ENCODE measurements at places on chromosomes 4 and X.
A peak's percentile ranks its signal among the peaks of the same experiment; 100 is the strongest.

GRCh38 chr4:33054161-33054560 lies 2334.0 kb downstream of the PCDH7 start:
- no peak for DNase-seq

DNA sequence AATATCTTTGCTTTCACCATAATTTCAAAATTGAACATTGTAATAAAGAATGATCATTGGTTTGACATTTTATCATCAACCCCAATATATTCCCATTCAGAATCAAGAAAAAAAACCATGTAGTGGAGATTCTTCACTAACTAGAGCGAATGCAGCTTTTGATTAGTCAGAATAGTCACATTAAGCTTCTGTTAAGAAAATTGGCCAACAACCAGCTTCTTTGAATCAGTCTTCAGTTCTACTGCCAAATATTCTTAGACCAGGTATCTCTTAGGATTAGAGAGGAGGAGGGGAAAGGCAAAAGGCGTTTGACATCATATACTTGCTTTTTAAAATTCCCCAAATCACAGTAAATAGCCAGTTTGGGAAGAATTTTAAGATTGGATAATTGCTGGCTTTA lies 22.2 kb upstream of the TBC1D8B start:
- no peak for DNase-seq

GRCh38 chrX:19331831-19332230 lies 11.9 kb upstream of the PDHA1 start:
- no peak for DNase-seq

DNA sequence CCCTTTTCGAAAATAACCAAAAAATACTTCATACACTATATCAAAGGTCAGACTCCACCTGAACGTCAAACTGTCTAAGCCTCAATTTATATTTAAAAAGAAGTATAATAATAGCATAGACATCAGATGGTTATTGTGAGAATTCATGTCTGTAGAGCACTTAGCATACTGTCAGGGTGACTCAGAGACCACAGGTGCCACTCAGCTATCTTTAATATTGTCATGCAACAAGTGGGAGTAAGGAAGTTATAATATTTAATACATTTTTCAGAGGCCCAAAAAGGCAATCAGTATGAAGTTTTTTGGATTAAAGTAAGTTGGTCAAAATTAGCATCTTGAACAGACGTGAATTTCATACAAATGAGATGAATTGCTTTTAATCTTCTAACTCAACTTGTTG lies 93.3 kb downstream of the PHOX2B start:
- DNase-seq: no peak

GRCh38 chr4:147139455-147140198 lies 194.0 kb upstream of the TTC29 start:
- no peak for DNase-seq

DNA sequence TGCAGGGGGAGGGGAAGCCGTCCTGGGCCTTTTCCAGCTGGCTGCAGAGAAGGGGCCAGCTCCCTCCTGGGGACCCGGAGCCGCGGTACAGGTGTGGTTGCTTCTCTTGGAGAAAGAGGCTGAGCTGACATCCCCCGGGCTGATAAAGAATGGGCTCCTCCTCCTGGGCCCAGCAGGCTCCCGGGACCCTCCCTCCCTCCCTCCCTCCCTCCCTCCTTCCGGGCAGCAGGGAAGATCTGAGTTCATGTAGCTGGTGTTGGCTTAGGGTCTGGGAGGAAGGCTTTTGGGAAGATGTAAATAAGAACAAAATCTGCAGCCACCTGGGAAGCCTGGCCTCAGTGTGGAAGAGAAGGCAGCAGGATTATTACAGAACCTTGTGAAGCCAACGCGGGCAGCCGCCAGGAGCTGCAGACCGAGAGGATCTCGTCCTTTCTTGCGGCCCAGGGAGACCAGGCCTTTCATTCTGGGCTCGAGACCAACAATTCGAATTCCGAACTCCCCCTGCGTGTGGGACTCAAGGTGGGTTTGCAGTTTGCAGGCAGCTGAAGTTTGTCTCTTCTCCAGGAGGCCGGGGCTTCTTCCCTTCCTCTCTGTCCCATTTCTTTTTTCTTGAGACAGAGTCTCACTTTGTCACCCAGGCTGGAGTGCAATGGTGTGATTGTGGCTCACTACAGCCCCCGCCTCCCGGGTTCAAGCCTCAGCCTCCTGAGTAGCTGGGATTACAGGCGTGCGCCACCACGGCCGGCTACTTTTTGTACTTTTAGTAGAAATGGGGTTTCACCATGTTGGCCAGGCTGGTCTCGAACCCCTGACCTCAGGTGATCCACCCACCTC lies at the start of gene PLCXD1:
Gene PLCXD1 (plus strand): TSS at position 216 of the 834 bp plus-strand sequence. CDS start 2,807 bp downstream, outside the sequence.
- DNase-seq: no peak

GRCh38 chr4:188430384-188430783 lies 291.1 kb downstream of the TRIML1 start:
- no peak for DNase-seq

GRCh38 chr4:119266153-119266552 lies 53.6 kb downstream of the USP53 start:
- DNase-seq: no peak

DNA sequence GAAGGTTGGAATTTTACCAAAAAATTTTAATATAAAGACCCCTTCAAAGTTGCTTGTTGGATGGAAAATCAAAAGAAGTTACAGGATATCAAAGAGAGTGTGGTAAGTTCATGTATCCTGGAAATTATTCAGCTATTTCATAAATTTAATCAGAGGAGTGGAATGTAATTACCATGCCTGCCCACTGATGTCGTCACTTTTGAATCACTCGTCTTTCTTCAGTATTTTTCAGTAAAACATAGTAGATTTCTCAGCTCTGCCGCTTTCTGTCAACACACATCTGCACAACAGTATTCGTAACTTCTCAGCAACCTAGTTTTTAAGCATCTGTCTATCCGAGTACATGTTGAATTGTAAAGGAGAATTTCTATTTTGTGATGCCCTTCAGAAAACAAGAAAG lies 2163.0 kb upstream of the AGA start:
- DNase-seq: no peak

DNA sequence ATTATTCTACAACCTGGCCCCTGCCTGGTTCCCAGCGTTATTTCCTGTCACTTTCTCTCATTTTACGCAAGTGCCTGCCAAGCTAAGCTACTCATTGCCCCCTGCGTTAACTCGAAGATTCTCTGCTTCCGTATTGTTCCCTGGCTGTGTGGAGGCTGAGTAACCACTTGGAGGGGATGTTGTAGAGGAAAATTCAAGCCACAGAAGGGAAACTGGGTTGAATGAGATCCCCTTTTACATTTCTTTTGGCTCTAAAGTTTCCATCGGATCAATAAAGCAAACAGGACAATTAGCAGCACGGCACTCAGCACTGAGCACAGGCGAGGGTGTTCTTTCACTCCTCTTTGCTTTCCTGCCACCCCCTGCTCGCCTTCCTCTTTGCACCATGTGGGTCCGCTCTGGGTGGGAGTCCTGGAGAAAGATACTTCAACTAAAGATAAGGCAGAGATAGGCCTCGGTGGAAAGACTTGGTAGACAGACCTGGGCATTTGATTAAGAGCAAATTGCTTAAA lies 4.2 kb upstream of the TMSB4X start:
- peak; percentile 80 for DNase-seq

DNA sequence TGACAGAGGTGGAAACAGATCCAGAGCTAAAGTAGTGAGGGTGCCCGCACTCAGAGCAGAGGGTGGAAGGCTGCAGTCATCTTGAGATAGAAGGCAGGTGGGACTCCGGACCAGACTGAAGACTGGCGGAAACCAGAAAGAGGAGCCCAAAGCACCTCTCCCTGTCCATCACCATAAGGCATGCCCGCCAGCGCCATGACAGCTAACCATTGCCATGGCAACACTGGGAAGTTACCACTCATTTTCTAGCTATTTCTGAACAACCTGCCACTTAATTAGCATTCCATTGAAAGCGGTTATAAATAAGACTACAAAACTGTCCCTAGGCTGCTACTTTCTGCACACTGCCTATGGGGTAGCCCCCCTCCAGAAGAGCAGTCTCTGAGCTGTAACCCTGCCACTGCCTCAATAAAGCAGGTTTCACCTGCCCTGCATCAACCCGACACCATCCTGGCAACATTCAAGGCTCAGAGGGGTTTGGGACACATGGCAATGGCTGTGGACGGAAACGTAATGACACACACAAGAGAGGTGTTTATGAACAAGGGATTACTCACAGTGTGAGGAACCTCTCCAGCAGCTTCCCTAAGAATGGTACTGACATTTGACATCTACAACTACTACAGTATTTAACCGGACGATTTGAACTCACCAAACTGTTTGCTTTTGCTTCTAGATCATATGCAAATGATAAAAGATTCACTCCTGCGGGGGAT lies 27.8 kb upstream of the FGFBP2 start:
- DNase-seq: no peak

DNA sequence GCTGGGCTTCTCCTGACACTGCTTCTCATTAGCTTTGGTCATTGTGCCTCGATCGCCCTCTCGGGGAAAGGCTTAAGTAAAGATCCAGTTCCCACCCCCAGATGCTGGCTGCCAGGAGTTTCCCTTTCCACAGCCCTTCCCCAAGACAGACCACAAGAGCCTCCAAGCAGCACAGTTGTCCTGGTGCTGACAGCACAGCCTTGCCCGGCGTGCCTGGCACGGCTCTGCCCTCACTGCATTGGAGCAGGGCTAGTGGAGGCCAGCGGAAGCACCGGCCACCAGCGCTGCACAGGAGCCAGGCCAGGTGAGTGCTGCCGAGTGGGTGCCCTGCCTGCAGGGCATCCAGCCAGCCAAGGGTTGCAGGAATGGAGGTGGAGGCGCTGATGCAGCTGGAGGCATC lies 9.7 kb upstream of the MSANTD1 start:
- no peak for DNase-seq

DNA sequence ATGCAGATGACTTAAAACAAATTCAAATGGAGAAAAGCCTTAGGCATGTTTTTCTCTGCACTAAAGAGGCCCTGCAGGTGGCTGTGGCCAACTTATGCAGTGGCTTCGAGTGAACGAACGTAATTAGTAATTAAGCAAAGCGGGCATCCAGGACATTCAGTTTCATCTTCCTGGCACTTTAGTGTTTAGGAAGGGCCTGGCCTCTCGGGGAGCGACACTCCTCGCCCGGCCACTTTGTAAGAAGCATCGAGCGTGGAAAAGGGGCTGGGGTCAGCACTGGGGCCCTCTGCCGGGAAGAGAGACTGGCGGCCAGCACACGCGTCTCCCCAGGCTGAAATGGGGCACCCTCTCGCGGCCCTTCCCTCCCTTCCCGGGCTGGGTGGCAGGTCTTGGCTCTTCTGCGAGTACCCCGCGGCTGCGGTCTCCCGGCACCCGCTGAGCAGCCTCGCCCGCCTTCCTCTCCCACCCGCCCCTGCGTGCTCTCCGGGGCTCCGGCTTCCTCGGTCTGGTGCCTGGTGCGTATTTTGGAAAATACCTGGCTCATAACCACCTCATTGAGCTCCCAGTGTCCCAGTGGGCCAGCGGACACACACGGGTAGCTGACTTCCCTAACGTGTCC lies 677 bp upstream of the CYP4V2 start:
- DNase-seq: peak; percentile 17
